Activated CD4-positive, alpha-beta T cell treated with anti-CD3 and anti-CD28 coated beads, Interleukin-2, amount 10 ng/mL, durations not matched to agents 7 days and 5 days (primary cell): ENCODE measurements at places on chromosomes 13 and 19. TPM values are rescaled to one million over a fixed set of nuclear protein-coding genes. Genes with fewer than 3 reads are reported as not detected.

TEX30 gene
- 32.9 TPM for total RNA-seq

GARIN5A gene
- total RNA-seq = not detected

RNF225 gene
- total RNA-seq = 0.74 TPM

LHB gene
- total RNA-seq = not detected

KLK3 gene
- total RNA-seq = not detected

ZNF382 gene
- total RNA-seq = 13.4 TPM

CD209 gene
- total RNA-seq = not detected

PTH2 gene
- 0.52 TPM for total RNA-seq

CD79A gene
- 2.9 TPM for total RNA-seq

TNNT1 gene
- 0.32 TPM for total RNA-seq
